ENCODE measurements at places on chromosomes 12 and 14.

DNA sequence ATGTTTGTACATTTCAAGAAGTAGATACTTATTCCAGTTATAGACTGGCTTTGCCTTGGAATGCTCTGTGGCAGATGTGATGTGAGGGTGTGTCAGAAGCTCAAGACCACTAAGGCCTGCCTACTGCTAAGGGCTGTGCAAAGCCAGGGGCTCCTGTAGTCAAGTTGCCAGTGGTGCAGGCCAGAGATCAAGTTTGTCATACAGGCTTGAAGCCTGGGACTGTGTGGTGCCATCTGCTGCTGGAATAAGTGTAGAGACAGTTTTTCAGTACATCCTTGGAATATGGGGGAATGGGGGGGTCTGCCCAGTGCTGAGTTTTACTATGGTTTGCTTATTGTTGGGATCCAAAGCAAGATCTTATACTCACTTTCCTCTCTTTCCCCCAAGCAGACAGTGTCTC, 649.9 kb upstream of the FOXG1 start:
- DNase-seq = no peak

GRCh38 chr14:22428700-22429291, 160.2 kb downstream of the DAD1 start:
- peak; percentile 45 for DNase-seq

DNA sequence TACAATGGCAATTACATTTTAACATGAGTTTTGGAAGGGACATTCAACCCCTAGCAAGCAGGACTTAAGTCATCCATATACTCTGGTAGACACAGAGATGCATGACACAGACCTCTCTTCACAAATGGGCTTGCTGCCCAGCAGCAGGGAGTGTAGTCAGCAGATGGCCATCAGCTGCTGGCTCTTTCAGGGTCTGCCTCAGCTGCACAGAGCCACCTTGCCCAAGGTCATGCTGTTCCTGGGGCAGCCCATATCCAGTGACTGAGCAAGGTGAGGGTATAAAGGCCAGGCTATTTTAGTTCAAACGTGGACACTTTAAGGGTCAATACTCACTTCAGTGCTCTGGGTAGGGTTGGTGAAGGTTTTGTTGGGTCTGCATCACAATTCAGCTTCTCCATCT, 58.3 kb upstream of the JDP2 start:
- DNase-seq = no peak

DNA sequence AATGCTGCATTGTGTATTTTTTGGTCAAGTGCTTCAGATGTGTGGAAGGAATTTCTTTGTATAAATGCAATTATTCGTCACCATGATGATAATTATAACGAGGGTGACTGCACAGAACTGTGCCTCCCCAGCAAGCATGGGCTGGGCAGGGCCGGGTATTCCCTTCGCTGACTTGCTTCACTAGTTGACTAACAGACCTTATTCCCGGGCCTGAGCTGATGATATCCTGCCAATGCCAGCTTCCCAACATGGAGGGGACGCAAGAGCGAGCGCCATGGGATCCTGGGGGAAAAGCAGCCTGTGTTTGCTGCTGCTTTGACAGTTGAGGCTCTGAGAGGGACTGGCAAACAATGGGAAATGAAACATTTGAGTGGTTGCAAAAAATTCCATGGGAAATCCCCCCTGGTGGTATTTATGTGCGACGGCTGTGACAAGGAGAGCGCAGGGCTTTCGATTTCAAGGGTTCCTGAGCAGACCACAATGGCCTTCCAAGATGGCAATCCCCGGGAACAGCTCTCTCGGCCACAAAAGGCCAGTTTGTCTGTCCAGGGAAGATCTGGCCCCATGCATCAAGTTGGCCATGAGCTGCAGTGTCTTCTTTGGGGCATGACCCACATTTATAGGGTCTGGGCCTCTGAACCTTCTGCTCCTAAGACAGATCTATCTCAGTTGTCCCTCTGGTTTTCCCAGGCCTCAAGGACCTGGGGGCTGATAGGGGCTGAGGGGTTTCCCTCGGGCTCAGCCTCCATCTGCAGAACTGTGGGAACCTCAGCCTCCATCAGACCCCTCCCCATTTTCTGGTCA, 21.9 kb upstream of the MAP1LC3B2 start:
- DNase-seq = no peak

- DNase-seq = no peak
These were observed 25.6 kb downstream of the PPM1H start for GRCh38 chr12:62909340-62909739.

DNA sequence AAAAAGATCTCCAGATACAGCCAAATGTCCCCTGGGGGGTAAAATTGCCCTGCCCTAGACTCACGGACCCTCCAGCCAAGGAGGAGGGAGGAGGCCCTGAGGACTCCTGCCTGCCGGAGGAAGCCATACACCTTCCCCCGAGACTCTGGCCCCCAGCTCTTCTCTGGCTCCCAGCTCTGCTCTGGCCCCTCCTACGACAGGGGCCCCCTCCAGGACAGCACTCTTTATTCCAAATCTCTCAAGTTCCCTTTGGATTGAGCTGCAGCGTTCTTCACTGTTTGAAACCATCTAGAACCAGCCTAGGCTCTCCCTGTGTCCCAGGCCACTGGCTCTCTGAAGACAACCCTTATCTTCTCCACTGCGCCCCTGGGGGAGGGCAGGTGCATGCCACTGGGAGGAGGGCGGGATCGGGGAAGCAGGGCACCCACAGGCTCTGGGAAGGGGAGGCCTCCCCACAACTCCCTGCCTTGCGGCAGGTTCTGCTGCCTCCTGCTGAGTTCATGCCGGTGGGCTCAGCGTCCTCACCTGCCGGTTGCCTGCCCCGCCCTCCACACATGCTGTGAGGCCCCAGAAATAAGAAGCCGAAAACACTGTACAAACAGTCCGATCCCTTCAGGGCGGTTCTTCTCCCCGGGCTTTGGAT, 112.7 kb downstream of the DICER1 start:
- no peak for DNase-seq

DNA sequence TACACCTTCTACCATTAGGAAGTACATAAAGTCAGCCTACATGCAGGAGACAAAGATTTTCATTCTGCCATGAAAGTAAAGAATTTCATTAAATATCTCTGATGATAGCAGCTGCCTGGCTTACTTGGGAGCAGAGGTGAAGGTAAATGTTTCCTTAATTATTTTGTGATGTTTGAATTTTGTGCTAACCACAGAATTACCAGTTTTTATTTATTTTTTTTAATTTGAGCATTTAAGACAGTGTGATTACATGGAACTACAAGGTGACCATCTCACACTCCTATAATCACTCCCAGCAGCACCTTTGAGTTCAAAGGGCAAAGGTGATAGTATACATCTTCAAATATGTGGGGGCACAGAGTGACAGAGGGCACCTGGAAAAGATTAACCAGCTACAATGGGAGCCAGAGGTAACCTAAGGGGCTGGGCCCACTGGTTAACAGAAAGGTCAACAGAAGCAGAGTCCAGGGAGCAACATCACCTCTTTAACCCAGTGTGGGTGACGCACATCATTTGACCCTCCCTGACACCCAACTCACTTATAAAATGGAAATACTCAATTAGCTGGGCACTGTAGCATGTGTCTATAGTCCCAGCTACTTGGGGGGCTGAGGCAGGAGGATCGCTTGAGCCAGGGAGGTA, 65.0 kb downstream of the GCH1 start:
- no peak for DNase-seq
